ENCODE measurements at places on chromosomes 3 and 15.

DNA sequence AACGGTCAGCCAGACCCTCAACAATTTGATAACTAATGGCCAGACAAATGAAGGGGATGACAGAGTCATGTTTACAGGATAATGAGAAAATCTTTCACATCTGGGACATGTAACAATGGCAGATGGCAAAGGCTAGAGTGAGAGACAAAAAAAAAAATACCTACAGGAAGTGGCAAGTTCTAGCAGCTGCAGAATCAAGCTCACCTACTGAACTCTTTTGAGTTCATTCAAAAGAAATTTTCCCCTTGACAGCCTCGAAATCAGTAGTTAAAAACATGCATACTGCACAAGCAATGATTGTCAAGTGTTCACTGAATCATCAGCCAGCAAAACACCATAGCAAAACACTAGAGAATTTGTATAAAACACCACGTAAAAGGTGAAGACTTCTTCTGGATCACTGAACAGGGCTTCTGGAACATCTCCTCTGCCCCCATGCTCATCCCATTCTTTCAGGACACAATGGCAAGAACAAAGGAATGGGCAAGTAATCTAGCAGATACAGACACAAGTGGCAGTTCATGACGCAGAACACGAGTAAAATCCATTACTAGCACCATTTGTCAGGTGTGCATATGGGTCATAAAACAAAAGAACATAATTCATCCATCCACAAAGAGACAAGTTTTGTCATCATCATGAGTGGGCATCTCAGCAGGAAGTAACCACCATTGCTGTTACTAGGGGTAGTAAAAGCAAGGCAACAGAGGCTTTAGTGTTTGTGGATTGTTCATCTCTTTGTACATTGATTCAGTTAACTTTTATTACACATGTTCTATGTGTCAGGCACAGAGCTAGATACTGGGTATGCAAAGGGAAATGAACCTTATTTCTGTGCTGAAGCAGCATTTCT lies 13.8 kb upstream of the KCNMB2 start:
- no peak for DNase-seq

GRCh38 chr3:23312866-23313265 lies 109.7 kb downstream of the UBE2E2 start:
- DNase-seq, result no peak

DNA sequence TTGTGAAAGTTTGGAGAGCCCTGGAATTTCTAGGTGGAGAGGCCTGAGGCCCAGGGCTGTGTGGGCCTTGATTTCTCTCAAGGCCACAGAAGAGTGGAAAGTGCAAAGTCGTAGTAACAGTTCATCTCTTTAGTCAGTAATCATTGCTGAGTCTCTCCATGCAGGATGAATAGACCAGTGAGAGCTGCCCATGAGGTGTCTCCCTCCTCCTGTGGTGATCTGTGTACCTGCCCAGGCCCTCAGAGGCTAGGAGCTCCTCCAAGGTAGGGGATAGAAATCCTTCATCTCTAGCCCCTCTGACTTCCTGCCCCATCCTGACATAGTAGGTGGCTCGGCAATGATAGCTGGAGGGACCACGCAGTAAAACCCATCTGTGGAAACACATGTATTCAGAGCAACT lies 6.8 kb upstream of the IDH3A start:
- DNase-seq, result no peak

GRCh38 chr15:101698314-101698713 lies 26.0 kb downstream of the TARS3 start:
- DNase-seq, result no peak

DNA sequence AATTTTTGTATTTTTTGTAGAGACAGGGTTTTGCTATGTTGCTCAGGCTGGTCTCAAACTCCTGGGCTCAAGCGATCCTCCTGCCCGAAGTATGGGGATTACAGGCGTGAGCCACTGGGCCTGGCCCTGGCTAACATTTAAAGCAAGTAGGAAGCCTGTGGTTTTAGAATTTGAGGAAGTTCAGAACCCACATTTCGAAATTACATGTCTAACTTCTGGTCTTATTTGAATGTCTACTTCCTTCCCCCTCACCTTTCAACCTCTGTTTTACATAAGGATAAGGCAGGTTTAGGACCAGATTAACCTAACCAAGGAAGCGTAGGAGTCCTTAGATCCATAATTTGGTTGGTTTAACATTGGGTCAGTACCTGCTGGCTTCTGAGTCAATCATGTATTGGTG lies 120.5 kb upstream of the PROK2 start:
- DNase-seq, result no peak

DNA sequence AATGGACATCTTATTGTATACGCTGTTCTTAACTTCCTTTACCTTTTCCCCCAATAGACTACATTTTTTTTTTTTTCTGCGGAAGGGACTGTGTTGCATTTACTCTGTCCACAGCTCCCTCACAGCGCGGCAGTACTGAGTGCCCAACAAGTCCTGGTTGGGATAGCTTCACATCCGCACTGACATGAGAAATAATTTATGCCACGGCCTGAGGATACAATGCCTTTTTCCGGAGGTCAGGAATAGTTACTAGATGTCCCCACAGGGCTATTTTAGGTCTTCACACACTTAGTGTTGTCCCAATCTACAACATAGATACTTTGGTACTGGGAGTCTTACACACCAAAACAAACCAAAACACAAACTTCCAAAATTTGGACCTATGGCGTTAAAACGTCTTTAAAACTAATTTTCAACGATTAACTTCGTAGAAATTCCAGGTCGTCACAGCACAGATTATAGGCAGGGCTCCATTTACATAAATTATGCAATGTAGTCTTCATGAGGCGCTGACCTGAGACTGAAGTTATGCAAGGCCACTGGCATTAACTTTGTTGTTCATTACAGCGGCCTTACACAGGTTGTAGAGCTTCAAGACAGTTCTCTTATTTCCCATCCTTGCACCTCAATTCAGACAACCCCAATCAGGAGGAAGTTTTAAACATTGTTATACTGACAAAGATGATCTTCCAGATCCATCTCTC lies 989 bp upstream of the PPIB start:
- no peak for DNase-seq

GRCh38 chr15:59553879-59554735 lies 57.5 kb upstream of the GCNT3 start:
- no peak for DNase-seq

- DNase-seq, result peak; percentile 83
These were observed 31.9 kb upstream of the RAB6B start for GRCh38 chr3:133927540-133928066.

GRCh38 chr3:129992781-129993180 lies 18.3 kb downstream of the TRH start:
- DNase-seq, result no peak

DNA sequence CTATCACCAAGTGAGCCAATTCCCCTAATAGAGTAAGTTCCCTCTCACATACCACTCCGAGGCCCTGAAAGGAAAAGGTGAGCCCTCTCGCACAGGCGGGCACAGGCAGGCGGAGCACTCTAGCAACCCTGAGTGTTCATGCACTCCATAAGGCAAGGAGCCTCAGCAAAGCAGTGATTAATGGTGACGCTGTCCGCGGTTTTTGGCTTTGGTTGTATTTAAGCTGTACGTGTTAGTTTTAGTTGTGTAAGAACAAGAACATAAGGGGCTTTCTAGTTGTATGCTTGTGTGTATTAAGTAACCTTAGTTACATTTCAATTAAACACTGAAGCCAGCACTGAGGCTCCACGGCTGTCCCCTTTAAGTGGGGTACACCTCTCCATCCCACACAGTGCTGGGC lies 33.1 kb downstream of the KLHL25 start:
- no peak for DNase-seq

- no peak for DNase-seq
These were observed 22.4 kb downstream of the SPSB4 start for GRCh38 chr3:141073580-141073979.

DNA sequence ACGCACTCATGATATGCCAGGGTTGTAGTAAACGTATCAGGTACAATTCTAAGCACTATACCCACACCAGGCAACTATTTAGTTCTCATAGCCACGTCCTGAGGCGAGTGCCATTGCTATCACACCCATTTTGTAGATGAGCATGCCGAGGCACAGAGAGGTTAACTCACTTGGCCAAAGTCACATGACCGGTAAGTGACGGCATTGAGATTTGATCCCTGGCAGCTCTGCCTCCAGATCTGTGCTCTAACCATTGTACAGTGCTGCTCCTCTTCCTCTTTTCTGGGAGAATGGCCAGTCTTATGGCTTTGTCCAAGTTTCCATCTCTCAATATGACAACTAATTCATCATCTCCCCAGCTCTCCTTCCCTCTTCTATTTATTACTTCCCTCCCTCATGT lies 18.9 kb upstream of the ATP2B2 start:
- DNase-seq, result no peak

DNA sequence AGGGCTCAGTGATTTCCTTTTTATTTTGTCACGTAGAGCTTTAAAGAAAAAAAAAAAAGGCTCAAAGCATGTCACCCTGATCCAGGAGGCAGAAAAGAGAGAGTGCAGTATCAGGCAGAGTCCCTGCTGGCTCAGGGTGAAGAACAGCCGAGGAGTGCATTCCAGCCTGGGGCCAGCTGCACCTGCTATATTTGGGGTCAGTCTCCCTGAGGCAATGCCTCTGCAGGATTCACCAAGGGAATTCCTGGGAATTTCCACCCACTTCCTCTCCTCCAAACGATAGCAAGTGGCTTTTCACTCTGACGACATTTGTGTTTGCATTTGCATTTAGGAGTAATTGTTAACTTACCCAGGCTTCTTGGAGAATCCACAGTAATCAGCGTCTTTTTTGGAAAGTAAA lies 202.9 kb upstream of the CTNNB1 start:
- DNase-seq, result no peak

DNA sequence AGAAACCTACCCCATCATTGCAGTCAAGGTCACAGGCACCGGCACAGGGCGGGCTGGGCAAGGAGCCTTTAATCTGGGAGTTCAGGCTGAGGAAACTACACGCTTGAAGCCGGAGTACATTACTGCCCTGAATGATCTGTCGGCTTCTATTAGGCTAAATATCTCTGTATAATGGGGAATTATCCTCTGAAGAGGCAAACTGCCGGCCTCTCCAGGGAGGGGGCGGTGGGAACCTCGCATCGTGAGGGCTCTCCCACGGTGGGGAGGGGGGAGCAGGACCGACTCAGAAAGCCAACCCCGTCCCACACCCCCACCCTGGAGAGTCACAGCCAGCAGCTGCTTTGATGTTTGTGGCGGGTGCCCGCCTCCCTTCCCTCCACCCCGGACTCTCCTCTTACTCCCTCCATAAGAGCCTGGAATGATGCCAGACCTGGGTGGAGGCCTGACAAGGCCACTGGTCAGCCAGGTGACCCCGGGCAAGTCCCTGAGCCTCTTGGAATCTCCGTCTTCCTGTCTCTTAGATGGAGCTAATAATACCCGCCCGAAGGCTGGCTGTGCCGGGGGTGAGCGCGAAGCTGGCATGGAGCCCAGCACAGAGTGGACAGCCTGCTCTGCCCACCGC lies 63.4 kb upstream of the LINGO1 start:
- DNase-seq, result no peak

DNA sequence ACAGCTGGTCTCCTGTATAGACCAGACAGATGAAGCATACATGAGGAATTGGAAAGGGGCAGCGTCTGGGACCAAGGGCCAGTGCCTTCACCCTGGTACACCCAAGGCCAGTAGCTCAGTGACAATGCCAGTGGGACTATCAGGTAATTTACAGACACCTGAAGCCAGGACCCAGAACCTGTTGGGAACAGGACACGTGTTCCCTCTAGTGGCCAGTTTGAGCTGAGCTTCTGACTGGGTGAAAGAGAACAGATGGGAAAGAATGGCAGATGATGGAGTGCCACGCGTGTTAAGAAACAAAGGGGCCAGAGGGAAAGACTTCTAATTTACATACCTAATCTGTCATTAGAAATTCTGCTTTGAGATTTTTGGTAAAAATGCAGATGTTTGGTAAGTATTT lies 5.1 kb upstream of the SLC25A38 start:
- DNase-seq, result peak; percentile 49

DNA sequence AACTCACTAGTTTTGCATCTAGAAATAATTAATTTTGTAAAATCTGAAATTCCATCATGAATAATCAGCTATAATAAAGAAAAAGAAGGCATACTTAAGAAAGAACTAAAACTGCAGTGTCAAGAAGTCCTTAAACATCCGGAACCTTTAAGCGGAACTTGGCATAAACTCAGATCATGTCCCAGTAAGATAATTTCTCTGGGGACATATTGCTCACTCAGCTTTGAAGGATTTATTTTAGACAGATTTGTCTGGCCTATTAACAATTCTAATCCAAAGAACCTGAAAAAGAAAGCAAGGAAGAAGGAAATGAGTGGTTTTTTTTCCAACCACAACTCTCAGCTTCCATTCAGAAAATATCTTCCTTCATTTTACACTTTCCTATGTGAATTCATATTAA lies 850.3 kb downstream of the ROBO1 start:
- DNase-seq, result no peak

DNA sequence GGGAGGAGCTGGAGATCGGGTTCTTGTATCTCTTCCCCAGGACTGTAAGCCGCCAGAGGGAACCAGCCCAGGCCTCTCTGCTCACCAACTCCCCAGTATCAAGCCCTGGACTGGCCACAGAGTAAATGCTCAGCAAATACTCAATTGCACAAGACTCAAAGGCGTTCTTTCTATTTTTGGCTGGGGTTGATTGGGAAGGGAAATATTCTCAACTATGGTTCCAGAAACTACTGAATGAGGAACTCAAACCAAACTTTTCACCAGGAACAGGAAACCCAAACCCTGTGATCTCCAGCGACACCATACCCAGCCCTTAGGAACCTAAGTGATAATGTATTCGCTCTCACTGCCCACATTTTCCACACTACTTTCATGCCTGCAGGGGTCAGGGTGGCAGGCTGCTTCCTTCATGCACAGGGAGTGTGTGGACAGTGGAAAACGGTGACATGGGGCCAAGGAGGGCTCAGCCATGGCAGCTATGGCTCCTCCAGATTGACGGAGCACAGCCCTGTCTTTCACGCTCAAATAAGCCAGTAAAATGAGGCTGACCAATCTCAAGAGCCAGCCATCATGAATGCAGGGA lies 124.7 kb upstream of the RAD18 start:
- DNase-seq, result no peak

DNA sequence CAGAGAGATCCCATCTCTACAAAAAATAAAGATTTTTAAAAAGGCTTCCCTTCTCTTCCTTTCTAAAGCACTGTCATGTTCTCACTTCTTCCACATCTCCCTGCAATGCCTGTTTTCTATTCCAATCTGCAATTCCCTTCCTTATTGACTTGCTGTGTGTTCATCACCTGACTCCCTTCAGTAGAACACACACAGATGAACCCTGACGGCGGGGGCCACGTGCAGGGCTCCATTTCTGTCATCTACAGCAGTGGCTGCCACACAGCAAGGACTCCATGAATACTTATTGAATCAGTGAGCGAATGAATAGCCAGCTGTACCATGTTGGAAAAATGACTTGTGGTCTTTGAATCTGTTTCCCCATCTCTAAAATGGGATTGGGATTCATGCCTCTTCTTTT lies 26.1 kb downstream of the BHLHE40 start:
- DNase-seq, result no peak

DNA sequence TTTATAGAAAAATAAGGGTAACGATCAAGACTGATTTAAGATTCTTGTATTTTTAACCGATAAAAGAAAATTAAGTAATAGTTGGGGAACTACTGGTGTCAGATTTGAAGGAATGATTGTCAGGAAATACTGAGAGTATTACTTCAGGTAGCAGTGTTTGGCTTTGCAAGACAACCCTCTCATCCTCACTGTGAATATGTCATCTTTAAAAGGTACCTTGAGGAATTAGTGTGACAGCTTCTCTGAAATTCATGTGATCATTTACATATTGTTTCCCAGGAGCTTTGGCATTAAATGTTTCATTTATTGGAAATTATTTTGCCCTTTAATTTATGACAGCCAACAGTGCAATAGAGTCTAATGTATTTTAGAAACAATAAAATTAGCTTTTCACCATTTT lies 3.3 kb downstream of the CHL1 start:
- DNase-seq, result no peak

- no peak for DNase-seq
These were observed 51.0 kb upstream of the EIF1B start for GRCh38 chr3:40258555-40258954.

Measured in activated T-cell treated with anti-CD3 and anti-CD28 coated beads for 4 hours (primary cell).